ENCODE measurements at places on chromosomes 4 and X. TPM values are rescaled to one million over a fixed set of nuclear protein-coding genes. Genes with fewer than 3 reads are reported as not detected.

The NUP54 gene
- total RNA-seq: 40.2 TPM

The COL4A6 gene
- total RNA-seq: 0.03 TPM

The GABRE gene
- 0.69 TPM for total RNA-seq

The SMIM10 gene
- total RNA-seq: 0.40 TPM

The RBMXL3 gene
- total RNA-seq: not detected

The FRMPD3 gene
- 0.03 TPM for total RNA-seq

The CFAP299 gene
- total RNA-seq: 3.8 TPM

The PRPS1 gene
- total RNA-seq: 35.2 TPM

The DYNLT3 gene
- 71.1 TPM for total RNA-seq

The SYTL5 gene
- total RNA-seq: 8.1 TPM

The GASK1B gene
- total RNA-seq: 217 TPM

The F11 gene
- total RNA-seq: not detected

The NPNT gene
- total RNA-seq: 0.29 TPM

The RHOXF2 gene
- not detected for total RNA-seq

The PABPC5 gene
- not detected for total RNA-seq

The TEX13C gene
- total RNA-seq: 0.28 TPM

The APBB2 gene
- 56.8 TPM for total RNA-seq

Measured in A172 (cell line).